ENCODE measurements at places on chromosomes 6 and 20.

- no peak for DNase-seq
These were observed 53.2 kb downstream of the CTCFL start for GRCh38 chr20:57471496-57472372.

DNA sequence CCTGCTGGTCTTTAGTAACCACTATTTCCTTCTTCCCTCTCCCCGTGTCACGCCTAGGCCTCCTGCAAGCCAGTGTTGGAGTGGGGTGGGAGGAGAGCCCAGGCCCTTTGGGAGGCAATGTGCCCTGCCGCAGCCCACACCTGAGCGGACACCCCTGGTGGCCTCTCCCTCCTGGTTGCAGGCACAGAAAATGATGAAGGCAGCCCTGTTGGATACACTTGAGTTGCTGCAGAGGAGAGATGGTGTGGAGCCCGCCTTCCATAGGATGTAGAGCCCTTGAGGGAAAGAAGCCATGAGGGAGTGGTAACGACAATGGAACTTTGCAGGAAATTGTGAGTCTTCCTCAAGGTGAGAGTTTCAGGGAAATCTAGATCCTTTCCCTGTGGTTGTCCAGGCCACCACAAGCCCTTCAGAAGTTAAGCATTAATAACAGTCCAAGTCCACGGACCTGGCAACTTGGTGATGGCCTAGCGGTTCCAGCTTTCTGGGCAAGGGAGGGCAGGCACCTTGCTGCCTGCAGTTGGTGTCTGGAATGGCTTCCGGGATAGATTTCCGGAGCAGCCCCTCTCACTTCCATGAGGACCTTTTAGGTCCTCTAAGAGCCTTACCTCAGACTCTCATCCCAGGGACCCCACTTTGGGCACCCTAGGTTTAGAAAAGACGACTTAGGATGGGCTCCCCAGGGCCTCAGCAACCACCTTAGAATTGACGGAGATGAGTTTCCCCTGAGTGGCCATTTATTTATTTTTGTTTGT lies 67.3 kb upstream of the NXT1 start:
- no peak for DNase-seq

- DNase-seq = no peak
These were observed 131.3 kb downstream of the GJA10 start for GRCh38 chr6:90025523-90026061.

- DNase-seq = no peak
These were observed 313.0 kb upstream of the DEFB112 start for GRCh38 chr6:50362706-50363105.

GRCh38 chr20:63412889-63413288 lies 51.7 kb upstream of the CHRNA4 start:
- no peak for DNase-seq

GRCh38 chr6:85641897-85642773 lies 551 bp downstream of the SYNCRIP start:
- DNase-seq = peak; percentile 66

GRCh38 chr20:57004416-57004815 lies 262.0 kb downstream of the BMP7 start:
- no peak for DNase-seq

DNA sequence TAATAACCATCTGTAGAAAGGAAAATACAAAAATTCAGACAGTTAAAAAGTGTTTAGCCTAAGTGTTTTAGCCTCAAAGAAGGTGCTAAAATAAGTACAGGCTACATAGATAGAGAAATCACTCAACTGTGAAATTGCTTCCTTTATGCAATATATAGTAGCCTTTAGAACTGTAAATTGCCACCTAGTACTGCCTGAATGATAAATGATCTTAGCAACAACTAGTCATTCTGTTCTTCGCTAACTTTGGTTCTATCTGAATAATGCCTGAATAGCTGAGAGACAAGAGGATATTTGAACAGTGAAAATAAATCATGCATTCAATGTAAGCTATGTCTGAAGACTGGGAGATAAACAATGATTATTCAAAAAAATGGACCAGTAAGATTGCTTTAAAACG lies 603.3 kb upstream of the PTCHD4 start:
- DNase-seq = no peak

- DNase-seq = no peak
These were observed 172.8 kb upstream of the ARG1 start for GRCh38 chr6:131400054-131400778.
